ENCODE measurements at places on chromosomes 12 and 14. TPM values are rescaled to one million over a fixed set of nuclear protein-coding genes. Genes with fewer than 3 reads are reported as not detected.
A peak's percentile ranks its signal among the peaks of the same experiment; 100 is the strongest.

Gene MYH6
- total RNA-seq: not detected

Gene FAM181A
- total RNA-seq: not detected

Gene CPNE6
- total RNA-seq: not detected

Gene ANO6
- total RNA-seq: 75.4 TPM

Gene SSPN
- 12.5 TPM for total RNA-seq

Gene CLEC2D
- total RNA-seq: 6.6 TPM

Gene P2RX2
- not detected for total RNA-seq

Gene CTSG
- not detected for total RNA-seq

Gene TAS2R8
- total RNA-seq: not detected

Gene EPS8
- total RNA-seq: 107 TPM

Gene CLEC12A
- not detected for total RNA-seq

Gene MIA2
- total RNA-seq: 12.3 TPM

Gene NGB
- total RNA-seq: not detected

Gene SYNDIG1L
- total RNA-seq: not detected

Gene LMNTD1
- total RNA-seq: 0.13 TPM

Gene TAS2R19
- total RNA-seq: 2.6 TPM

GRCh38 chr12:64621257-64621942 lies 11.1 kb downstream of the RASSF3 start:
- no peaks in the 10 kb centered on the region for H3K36me3 ChIP-seq
- H3K27me3 ChIP-seq: no peaks in the 10 kb centered on the region
- peak; percentile 43 for DNase-seq
- H3K27ac ChIP-seq: no peak overlapping the region
- peaks cover 27% of the 10 kb centered on the region for H3K4me1 ChIP-seq

- H3K27ac ChIP-seq: no peak overlapping the region
- DNase-seq: peak; percentile 46
- H3K4me3 ChIP-seq: no peak overlapping the region
Observed at GRCh38 chr14:86057018-86057667, 527.2 kb downstream of the FLRT2 start.

DNA sequence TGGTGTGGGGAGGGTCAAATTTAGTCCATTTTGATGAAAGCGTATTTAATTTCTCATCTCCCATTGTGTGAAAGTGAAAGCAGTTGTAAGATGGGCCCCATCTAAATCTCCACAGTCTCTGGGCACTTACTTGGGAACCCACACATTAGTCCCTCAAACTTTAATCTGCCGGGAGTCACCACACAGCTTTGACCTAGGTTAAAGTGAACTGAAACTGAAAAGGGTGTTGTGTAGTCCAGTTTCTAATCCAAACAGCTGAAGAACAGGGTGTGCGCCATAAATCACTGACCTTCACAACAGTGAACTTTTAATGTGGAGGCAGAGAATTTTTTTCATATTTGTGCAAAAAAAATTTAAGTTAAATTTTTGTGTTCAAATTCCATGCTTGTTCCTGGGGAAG lies 48.4 kb upstream of the PTPRO start:
- no peaks in the 10 kb centered on the region for H3K27me3 ChIP-seq
- no peak for DNase-seq
- H3K4me1 ChIP-seq: peaks cover 8% of the 10 kb centered on the region
- no peak overlapping the region for H3K4me3 ChIP-seq
- H3K36me3 ChIP-seq: no peaks in the 10 kb centered on the region

GRCh38 chr12:108260969-108261368 lies 78.1 kb downstream of the CMKLR1 start:
- no peak overlapping the region for H3K4me3 ChIP-seq
- H3K27ac ChIP-seq: no peak overlapping the region
- H3K4me1 ChIP-seq: no peaks in the 10 kb centered on the region
- no peaks in the 10 kb centered on the region for H3K36me3 ChIP-seq
- no peak for DNase-seq
- no peaks in the 10 kb centered on the region for H3K27me3 ChIP-seq

DNA sequence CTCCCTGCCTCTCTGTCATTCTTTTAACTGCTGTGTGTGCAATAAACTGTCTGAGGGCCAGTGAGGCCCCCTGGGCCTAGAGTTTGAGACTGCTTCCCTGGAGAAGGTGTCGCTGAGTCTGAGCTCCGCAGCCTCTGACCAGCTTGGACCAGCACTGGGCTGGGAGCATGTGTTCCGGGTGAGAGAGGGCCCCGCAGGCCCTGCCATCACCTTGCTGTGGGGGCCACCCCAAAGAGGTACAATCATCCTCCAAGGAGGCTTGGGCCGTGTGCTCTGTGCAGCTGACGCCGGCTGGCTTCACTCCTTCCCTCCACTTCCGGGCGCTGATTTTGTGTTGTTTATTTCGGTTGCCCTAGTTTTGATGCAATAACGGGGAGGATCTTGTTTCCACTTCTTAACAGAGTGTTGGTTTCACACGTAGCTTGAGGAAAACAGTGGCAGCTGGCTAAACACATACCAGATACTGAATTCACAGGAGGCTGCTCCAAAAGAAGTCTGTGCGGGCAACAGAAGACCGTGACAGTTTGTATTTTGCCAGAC lies 121.6 kb downstream of the TMEM132C start:
- H3K36me3 ChIP-seq: no peaks in the 10 kb centered on the region
- H3K27me3 ChIP-seq: no peaks in the 10 kb centered on the region
- no peak overlapping the region for H3K27ac ChIP-seq
- H3K4me1 ChIP-seq: no peaks in the 10 kb centered on the region

DNA sequence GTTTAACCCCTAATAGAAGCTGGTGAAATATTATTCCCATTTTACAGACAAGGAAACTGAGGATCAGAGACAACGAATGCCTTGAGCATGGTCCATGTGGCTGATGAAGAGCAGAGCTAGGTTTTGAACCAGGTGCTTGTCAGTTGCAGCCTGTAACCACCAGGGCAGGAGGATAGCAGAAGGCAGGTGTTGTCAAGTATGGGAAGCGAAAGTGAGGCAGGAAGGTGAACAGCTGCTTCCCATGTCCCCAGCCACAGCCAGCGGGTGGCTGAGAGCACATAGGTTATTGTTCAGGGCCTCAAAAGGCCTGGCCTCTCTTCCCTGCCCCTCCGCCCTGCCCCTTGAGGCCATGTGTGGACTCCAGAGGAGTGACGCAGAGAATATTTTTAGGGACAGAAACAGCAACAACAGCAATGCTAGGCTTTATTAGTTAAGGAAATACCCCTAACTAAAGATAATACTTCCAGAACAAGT lies 39.6 kb downstream of the IQSEC3 start:
- H3K36me3 ChIP-seq: no peaks in the 10 kb centered on the region
- peaks cover 31% of the 10 kb centered on the region for H3K27me3 ChIP-seq
- H3K4me3 ChIP-seq: no peak overlapping the region
- peak; percentile 7 for DNase-seq
- H3K4me1 ChIP-seq: no peaks in the 10 kb centered on the region
- no peak overlapping the region for H3K27ac ChIP-seq

GRCh38 chr12:66268562-66268961 lies 33.7 kb upstream of the HELB start:
- H3K36me3 ChIP-seq: no peaks in the 10 kb centered on the region
- H3K4me1 ChIP-seq: no peaks in the 10 kb centered on the region
- no peak overlapping the region for H3K4me3 ChIP-seq

GRCh38 chr12:107442326-107442987 lies 243.1 kb upstream of the PWP1 start:
- H3K36me3 ChIP-seq: no peaks in the 10 kb centered on the region
- peak overlapping the region; percentile 61 for H3K4me3 ChIP-seq
- no peaks in the 10 kb centered on the region for H3K27me3 ChIP-seq
- peak; percentile 35 for DNase-seq
- H3K4me1 ChIP-seq: 0 out of 2 replicates have a peak, but pooled peaks cover 8% of the 10 kb centered on the region
- H3K27ac ChIP-seq: no peak overlapping the region

DNA sequence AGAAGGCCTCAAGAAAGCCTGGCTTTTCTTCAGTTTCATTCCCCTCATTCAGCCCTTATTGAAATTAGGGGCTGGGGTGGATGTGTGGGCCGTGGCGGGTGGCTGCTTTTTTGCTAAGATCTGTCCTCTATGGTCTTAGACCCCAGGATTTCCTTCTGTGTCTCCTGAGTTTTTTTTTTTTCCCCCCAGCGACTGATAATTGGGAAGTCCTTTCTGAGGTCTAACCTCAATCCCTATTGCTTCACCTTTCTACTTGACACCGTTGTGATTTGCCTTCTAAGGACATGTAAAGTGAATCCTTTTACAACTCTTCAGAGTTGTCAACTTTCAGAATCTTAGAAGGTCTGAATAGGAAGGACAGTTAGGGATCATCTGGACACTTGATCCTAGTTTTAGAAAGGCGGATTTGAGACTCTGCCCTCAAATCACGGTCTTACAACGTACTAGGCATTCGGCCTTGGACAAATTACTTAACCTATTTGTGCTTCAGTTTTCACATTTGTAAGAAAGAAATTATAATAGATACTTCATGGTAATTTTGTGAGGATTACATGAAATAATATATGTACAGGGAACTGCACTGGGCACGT lies 4.4 kb downstream of the GPR84 start:
- H3K4me3 ChIP-seq: peak overlapping the region; percentile 78
- no peaks in the 10 kb centered on the region for H3K36me3 ChIP-seq
- DNase-seq: no peak

GRCh38 chr14:44962334-44963043 lies 499 bp downstream of the TOGARAM1 start:
- H3K36me3 ChIP-seq: no peaks in the 10 kb centered on the region
- DNase-seq: peak; percentile 82
- H3K27me3 ChIP-seq: no peaks in the 10 kb centered on the region
- peak overlapping the region; percentile 90 for H3K27ac ChIP-seq

DNA sequence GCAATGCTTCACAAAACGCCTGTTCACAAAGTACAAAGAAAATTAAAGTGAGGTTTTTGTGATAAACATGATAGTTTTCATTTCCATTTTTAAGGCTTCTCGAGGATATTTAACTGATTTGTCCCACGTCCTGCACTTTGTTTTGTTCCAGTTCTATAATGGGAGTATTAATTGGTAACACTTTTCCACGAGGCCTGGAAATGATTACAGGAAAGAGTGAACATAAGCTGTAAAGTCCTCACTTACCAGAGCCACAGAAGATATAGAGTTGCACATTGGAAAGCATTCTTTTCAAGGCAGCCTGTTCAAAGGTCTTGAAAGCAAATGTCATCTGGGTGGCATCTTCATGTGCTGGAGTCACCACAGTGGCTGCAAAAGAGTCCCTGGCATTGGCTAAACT lies 1236.6 kb downstream of the BCL11B start:
- H3K4me3 ChIP-seq: no peak overlapping the region
- H3K27ac ChIP-seq: no peak overlapping the region
- H3K4me1 ChIP-seq: no peaks in the 10 kb centered on the region
- H3K36me3 ChIP-seq: no peaks in the 10 kb centered on the region
- H3K27me3 ChIP-seq: no peaks in the 10 kb centered on the region

- H3K4me3 ChIP-seq: peak overlapping the region; percentile 98
- no peaks in the 10 kb centered on the region for H3K27me3 ChIP-seq
- no peak overlapping the region for H3K27ac ChIP-seq
Observed at GRCh38 chr12:109880938-109881337, 597 bp upstream of the GLTP start.

DNA sequence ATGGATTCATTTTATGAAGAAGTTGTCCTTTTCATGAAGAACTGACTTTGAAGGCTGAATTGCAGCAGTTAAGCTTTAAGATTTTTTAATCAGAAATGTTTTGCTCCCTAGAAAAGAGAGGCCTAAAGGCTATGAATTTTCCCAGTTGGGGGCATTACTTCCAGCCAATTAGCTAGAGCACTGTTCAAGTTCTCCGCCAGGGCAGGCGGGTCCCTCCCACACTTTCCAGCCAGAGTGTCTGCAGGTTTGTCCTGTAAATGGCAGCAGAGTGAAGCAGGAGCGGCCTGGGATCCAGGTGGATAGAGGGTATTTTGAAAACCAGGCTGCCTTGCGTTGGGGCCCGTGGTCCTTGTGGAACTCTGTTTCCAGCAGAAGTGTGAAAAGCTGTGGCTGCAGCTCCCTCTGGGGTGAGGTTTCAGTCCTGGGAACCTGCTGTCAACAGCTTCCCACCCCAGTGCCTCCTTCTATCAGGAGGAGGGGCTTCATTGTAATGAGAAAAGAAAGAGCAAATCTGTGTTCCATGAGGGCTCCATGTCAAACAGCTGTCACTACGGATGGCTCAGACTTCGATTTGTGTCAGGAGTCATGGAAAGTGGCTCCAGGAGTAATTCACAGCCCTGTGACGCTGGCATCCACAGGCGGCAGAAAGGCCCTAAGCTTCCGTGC lies 210.7 kb upstream of the TMEM132C start:
- H3K27ac ChIP-seq: no peak overlapping the region
- H3K36me3 ChIP-seq: no peaks in the 10 kb centered on the region
- no peak overlapping the region for H3K4me3 ChIP-seq
- H3K4me1 ChIP-seq: no peaks in the 10 kb centered on the region

GRCh38 chr14:98112194-98112780 lies 1159.7 kb downstream of the BCL11B start:
- H3K27ac ChIP-seq: no peak overlapping the region
- no peak overlapping the region for H3K4me3 ChIP-seq
- no peak for DNase-seq
- no peaks in the 10 kb centered on the region for H3K4me1 ChIP-seq
- no peaks in the 10 kb centered on the region for H3K36me3 ChIP-seq
- no peaks in the 10 kb centered on the region for H3K27me3 ChIP-seq

DNA sequence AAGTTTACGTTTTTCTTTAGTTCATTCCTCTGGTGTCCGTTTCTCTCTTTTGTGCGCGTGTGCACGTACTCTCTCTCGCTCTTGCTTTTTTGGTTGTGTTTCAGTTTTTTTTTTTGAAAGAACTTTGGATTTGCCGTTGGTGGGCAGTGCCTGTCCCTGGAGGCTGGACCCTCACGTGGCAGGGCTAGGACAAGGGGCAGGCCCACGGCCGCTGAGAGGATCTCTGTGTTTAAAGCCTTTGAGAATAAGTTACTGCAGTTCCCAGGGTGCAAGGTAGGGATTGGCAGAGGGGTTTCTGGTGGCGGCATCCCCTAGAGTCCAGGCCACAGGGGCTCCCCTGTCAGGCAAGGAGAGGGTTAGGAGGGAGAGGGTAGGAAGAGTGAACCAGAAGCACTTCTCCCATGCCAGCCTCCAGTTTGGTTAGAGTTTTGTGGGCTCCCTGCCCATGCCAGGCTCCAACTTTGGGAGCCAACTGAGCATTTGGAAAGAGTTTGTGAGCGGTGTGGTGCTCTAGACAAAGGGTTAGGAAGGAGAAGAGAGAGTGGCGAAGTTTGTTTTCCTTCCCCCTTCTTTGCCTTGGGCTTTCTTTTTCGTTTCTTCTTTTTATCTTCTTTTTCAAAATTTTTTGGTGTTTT lies 30.5 kb downstream of the ZFHX2 start:
- H3K27ac ChIP-seq: no peak overlapping the region
- H3K27me3 ChIP-seq: no peaks in the 10 kb centered on the region
- no peak overlapping the region for H3K4me3 ChIP-seq
- H3K4me1 ChIP-seq: no peaks in the 10 kb centered on the region
- no peak for DNase-seq

GRCh38 chr12:123519141-123520001 lies 14.1 kb downstream of the RILPL1 start:
- peak overlapping the region; percentile 86 for H3K27ac ChIP-seq
- H3K4me1 ChIP-seq: peaks cover 16% of the 10 kb centered on the region
- no peaks in the 10 kb centered on the region for H3K27me3 ChIP-seq
- DNase-seq: peak; percentile 82

DNA sequence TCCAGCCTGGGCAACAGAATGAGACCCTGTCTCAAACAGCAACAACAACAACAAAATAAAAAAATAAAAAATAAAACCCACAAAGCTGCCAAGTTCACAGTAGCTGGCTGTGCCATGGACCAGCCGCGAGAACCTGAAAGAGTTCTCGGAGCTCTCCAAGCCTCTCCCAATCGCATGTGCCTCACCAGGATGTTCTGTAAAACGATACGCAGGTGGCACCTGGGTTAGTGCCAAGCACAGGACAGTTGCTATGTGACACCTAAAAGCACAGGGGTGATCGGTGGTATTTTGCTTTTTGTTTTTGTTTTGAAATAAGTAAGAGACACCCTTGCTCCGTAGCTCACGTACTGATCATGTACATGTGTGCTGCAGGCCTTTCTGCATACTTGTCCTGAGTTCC lies 52.4 kb downstream of the RFLNA start:
- H3K4me3 ChIP-seq: no peak overlapping the region
- H3K4me1 ChIP-seq: no peaks in the 10 kb centered on the region
- H3K36me3 ChIP-seq: peaks cover 73% of the 10 kb centered on the region
- no peak overlapping the region for H3K27ac ChIP-seq

All from GM23248 (cell line).